ENCODE measurements at places on chromosomes 13 and 19.

- no peak for DNase-seq
Measured at GRCh38 chr13:76641056-76641455, 245.1 kb downstream of the KCTD12 start.

DNA sequence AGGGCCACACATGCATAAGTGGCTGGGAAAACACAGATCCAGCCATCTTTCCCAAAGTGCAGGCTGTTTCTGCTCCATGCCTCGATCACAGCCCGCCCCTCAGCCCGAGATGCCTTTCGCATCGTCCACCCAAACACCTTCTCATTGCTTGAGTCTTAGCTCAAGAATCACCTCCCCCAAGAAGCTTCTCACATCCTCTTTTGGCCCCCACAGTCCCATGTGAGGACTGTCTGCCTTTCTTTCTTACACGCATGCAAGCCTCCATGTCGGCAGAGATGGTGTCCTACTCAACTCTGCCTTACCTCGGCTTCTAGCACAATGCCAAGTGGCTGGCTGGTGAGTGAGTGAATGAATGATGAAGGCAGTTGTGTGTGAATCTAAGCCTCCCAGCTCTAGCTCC, 18.1 kb upstream of the GSX1 start:
- DNase-seq, result no peak

DNA sequence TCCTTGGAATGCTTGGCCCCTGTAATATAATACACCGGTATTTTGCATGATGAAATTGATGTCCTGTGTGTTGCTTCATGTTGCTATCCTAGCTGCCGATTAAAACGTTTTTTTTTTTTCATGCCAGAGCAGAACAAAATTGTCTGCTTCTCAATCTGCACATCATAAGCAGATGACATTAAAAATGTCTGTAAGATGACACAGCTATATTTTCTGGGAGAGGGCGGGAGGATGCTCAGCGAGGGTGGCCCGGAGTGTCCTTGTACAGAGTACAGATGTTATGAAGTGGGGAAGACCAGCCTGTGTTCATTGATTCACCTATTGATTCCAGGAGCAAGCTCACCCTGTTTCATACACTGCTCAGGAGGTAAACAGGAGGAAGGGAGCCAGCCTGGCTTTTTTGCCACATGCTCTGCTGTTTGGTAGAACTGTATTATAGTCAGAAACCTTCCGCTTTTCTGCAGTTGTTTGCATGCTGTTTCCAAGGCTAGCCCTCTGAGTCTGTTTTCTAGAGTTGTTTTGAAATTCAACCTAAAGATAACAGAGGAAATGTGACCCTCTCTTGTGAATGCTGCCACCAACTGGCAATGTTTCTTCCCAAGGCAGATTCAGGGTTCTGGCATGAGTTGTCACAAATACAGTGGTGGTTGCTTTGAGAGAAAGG, 4.7 kb upstream of the IRS2 start:
- no peak for DNase-seq

- peak; percentile 35 for DNase-seq
Measured at GRCh38 chr19:29680447-29680846, 15.2 kb downstream of the PLEKHF1 start.

- DNase-seq, result no peak
Measured at GRCh38 chr19:50639121-50640112, at the start of gene SYT3. TSS of gene SYT3 (minus strand) at chr19:50639881. CDS start at chr19:50637411, 2,470 bp downstream.

DNA sequence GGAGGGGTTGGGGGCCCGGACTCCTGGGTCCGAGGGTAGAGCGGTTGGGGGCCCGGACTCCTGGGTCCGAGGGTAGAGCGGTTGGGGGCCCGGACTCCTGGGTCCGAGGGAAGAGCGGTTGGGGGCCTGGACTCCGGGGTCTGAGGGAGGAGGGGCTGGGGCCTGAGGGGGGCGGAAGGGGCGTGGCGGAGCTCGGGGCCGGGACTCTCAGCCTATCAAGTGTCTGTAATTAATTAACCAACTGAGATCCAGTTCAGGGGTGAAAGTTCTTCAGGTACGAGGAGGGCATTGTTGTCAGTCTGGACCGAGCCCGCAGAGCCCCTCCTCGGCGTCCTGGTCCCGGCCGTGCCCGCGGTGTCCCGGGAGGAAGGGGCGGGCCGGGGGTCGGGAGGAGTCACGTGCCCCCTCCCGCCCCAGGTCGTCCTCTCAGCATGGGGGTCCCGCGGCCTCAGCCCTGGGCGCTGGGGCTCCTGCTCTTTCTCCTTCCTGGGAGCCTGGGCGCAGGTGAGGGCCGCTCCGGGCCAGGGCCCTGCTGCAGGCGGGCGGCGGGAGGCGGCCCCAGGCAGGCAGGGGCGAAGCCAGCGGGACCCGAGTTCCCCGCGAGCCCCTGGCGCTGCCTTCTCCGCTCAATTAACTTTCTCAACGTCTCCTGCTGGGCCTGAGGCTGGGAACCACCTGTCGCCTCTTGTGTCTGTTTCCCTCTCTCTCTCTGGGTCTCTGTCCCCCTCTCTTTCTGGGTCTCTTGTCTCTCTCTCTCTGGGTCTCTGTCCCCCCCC, 697 bp downstream of the FCGRT start:
- no peak for DNase-seq

DNA sequence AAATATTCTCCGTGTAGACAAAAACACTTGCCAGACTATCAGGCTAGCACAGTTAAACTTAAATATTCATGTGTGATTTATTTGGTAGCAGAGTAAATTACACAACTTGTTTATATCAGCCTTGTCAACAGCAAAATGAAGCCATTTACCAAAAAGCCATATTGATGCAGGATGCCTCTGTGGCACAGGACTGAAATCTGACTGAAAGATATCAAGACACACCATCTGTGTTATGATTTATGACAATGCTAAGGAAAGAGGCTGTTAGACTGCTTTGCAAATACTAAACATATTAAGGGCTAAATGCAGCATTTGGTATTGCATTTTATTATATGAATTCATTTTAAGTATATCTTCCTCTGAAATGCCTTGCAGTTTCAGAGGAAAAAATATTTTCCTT, 44.8 kb upstream of the FNDC3A start:
- DNase-seq, result no peak

DNA sequence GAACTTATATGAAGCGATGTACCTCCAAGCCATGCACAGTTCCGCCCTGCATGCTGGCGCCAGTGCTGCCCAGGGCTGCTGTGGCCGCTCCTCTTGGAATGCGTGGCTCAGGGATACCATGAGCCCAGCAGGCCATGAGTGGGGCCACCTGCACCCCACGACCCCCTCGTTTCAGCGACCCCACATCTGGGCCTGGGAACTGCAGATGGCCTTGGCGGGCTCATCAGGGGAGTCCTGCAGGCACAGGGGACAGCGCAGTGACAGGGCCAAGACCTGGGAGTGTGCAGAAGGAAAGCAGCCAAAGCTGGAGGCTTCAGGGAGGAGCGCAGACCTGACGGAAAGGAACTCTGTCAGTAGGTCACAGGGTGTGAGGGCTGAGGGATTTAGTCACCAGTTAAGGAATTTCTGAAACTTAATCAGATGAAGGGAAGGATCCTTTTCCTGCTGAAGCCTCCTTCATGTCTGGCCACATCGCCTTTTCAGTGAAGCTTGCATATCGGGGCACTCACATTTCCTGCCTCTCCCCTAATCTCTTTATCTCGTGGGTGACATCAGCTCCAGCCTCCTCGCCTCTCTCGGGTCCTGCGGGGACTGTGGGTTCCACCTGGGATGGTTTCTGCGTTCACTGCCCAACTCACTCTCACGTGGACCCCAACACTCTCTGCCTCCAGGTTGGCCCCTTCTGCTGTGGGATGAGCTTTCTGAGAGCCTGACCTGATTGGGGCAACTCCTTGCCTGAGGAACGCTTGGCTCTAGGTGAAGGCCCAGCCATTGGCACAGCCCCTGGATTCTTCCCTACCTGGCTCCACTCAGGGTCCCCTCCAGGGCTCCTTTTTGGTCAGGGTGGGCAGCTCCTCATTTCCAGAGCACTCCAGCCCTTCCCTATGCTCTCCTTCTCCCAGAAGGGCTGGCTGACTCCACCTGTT, 123.5 kb downstream of the CRYL1 start:
- DNase-seq, result no peak

DNA sequence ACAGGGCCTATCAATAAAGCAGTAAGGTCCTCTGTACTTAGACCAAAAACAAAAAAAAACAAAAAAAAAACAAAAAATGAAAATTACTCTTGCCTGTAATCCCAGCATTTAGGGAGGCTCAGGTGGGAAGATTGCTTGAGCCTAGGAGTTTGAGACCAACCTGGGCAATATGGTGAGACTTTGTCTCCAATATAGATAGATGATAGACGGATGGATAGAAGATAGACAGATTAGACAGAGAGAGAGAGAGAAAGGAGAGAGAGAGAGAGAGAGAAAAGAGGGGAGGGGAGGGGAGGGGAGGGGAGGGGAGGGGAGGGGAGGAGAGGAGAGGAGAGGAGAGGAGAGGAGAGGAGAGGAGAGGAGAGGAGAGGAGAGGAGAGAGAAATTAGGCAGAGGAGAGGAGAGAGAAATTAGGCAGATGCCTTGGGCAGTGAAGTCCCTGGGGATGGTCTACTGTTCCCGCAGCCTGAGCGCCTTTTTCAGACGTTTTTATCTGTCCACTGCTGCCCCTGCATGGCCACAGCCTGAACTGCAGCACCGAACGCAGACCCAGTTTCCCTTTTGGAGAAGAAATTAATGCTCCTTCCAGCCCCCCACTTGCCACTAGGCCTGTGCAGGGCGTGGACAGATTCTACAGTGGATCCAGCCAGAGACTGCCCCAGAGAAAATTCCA, 9.8 kb upstream of the ZNF627 start:
- no peak for DNase-seq

DNA sequence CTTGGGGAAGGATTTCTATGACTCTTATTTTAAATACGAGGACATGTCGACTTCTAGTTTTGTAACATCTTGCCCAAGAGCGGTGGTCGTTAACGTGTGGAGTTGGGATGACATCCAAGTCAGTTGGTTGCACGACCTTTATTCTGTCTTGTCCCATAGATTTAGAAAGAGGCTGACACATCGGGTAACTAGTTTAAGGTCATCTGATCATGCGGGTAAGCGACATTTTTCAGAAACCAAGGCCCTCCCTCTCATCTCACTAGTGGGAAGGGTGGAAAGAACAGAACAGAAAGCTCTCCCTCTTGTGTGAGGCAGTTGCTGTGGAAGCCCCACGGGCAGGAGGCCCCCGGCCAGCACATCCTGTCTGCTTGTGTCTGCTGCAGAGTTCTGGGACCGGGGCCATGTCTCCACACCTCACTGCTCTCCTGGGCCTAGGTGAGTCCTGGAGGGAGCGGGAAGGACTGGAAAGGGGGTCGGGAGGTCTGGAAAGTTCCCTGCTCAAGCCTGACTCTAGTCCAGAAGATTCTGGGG, at the start of gene LAIR2:
Gene LAIR2, plus strand, starts transcription at position 314 of the 531 bp plus-strand sequence. Its CDS starts 88 bp downstream, at position 402.
- DNase-seq, result no peak
